ENCODE measurements at places on chromosomes 11 and 22. TPM values are rescaled to one million over a fixed set of nuclear protein-coding genes. Genes with fewer than 3 reads are reported as not detected.

DPP3 gene
- total RNA-seq, result 17.7 TPM

DNA sequence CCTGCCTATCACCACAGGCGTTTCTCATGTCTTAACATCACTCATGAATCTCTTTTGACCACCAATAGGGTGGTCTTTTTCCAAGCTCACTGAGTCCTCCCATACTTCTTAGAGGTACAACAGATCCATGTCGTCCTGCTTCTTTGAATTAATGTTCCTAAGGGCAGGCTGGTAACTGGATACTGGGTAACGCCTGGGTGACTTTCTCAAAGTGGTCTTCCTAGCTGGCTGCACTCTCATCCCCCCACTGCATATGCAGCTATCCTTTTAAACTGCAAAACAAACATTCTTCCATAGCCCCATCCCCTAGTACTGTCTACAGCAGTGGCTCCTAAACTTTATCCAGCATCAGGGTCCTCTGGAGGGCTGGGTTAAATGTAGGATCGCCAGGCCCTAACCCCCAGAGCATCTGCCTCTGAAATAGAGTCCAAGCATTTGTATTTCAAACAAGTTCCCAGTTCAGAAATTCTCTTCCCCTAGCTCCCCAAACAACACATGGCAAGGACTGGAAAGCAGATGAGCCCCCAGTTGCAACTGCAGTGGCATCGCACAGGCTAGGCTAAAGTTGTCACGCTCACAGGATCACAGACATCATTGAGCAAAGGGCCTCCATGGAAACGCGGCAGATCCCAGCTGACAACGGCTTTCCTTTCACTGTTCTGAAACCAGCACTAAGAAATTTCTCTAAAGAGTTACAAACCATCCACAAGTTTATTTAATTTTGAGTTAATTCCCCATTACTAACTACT lies 204.9 kb downstream of the LARGE1 start:
- DNase-seq, result no peak

RPL3 gene
- 3,974 TPM for total RNA-seq

SCUBE1 gene
- not detected for total RNA-seq

GRCh38 chr11:68107689-68108088 lies 13.5 kb downstream of the CHKA start:
- no peak for DNase-seq

Data from CD4-positive, alpha-beta T cell (primary cell).